ENCODE measurements at places on chromosomes 4 and X.

- no peak for DNase-seq
Observed at GRCh38 chr4:36312511-36312910, 31.1 kb downstream of the DTHD1 start.

- DNase-seq: no peak
Observed at GRCh38 chrX:38717871-38718270, 83.4 kb upstream of the MID1IP1 start.

DNA sequence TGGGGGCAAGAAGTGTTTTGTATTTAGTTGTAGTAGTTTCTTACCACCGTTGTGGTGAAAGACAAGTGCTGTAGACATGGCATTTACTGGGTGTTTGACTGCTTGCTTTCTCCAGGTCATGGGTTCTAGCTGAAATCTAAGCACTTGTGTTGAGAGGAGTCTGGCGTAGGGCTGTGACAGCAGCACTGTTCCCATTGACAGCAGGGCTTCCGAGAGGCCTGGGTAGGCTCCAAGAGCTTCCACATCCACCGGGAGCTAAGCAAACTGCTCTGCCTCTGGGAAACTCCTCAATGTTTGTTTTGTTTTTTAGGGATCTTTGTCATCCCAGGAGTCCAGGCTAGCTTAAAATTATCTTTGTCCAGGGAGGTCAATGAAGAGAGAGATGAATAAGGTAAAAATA lies 44.3 kb downstream of the BMPR1B start:
- DNase-seq: no peak

DNA sequence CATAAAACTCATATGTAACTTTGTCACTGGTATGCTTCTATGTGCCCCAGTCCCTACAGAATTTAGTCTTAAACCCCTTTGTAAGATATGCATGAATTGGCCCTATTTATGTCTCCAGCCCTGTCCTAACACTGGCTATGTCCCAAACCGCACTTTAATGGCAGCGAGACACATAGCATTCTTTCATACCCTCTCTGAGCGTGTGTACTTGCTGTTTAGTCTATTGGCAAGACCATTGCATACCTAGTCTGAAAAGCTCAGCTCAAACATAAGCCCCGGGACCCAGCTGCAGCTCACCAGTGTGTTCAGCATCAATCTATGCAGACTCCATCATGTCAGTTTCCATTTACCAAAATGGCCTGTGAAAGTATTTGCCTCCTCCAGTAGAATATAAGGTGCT lies 1018.4 kb upstream of the TENM3 start:
- DNase-seq: no peak

GRCh38 chr4:98890702-98891455 lies 38.1 kb downstream of the EIF4E start:
- no peak for DNase-seq

GRCh38 chr4:20017070-20017776 lies 234.5 kb upstream of the SLIT2 start:
- no peak for DNase-seq

- no peak for DNase-seq
Observed at GRCh38 chr4:188190461-188190860, 51.2 kb downstream of the TRIML1 start.
